Psoas muscle (tissue), 8 donors: ENCODE measurements at places on chromosomes 11 and 22. TPM values are rescaled to one million over a fixed set of nuclear protein-coding genes. Genes with fewer than 3 reads are reported as not detected.

Gene P2RX3
- 0.40 TPM for total RNA-seq

Gene MS4A5
- total RNA-seq: not detected

Gene ZBTB16
- 11.7 TPM for total RNA-seq

Gene DCDC1
- not detected for total RNA-seq

Gene RCOR2
- total RNA-seq: 0.25 TPM

Gene AGBL2
- total RNA-seq: 0.22 TPM

Gene CYTH4
- 4.3 TPM for total RNA-seq

Gene TMPRSS4
- not detected for total RNA-seq

Gene SLC22A25
- total RNA-seq: not detected

Gene CSTPP1
- total RNA-seq: 6.1 TPM

Gene FLRT1
- total RNA-seq: not detected

Gene MAML2
- 1.8 TPM for total RNA-seq

Gene OR8D1
- total RNA-seq: not detected

Gene MAP6
- 0.56 TPM for total RNA-seq

Gene RBFOX2
- total RNA-seq: 50.4 TPM

Gene CHRM1
- not detected for total RNA-seq

Gene ASPHD2
- total RNA-seq: 0.24 TPM

Gene ALG8
- 15.7 TPM for total RNA-seq

Gene FAM76B
- total RNA-seq: 5.9 TPM

Gene TTC28
- 12.1 TPM for total RNA-seq

Gene MS4A6A
- total RNA-seq: 20.6 TPM

Gene NCAPD3
- total RNA-seq: 5.5 TPM

Gene NLRP14
- not detected for total RNA-seq

Gene DDX25
- not detected for total RNA-seq

Gene SYT12
- total RNA-seq: 0.20 TPM

Gene LRRC74B
- 0.30 TPM for total RNA-seq

Gene GTSE1
- 0.15 TPM for total RNA-seq

Gene ST14
- 0.51 TPM for total RNA-seq
